Fibroblast of villous mesenchyme (primary cell): ENCODE measurements at places on chromosomes 2 and 18. TPM values are rescaled to one million over a fixed set of nuclear protein-coding genes. Genes with fewer than 3 reads are reported as not detected.

PRSS56 gene
- not detected in 2 replicates for total RNA-seq

SLC11A1 gene
- total RNA-seq: under 0.01 and 0.43 TPM in 2 replicates

TMEM237 gene
- total RNA-seq: 47.0 and 76.9 TPM in 2 replicates

MTIF2 gene
- 37.0 and 40.2 TPM in 2 replicates for total RNA-seq
